ENCODE measurements at places on chromosomes 4 and X. TPM values are rescaled to one million over a fixed set of nuclear protein-coding genes. Genes with fewer than 3 reads are reported as not detected.

- DNase-seq: no peak
These were observed 23.4 kb downstream of the TBC1D9 start for GRCh38 chr4:140732780-140733179.

- no peak for DNase-seq
These were observed 70.0 kb downstream of the EVC2 start for GRCh38 chr4:5638316-5638715.

DNA sequence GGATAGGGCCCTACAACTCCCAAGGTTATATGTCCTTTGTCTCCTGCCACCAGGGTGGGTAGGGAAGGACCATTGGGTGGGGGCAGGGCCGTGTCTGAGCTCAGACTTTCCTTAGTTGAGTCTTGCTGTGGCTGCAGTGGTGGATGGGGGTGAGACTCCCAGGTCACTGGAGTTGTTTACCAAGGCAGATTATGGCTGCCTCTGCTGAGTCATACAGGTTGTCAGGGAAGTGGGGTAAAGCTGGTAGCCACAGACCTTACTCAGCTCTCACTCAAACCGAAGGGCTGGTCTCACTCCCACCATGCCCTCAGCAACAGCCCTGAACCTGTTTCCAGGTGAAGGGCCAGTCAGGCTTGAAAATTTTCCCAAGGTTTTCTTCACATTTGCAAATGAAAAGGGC, 58.8 kb upstream of the FAAH2 start:
- DNase-seq: no peak

GRCh38 chr4:137631605-137632004, 99.3 kb upstream of the PCDH18 start:
- no peak for DNase-seq

The KLB gene
- not detected for total RNA-seq

- no peak for DNase-seq
These were observed 677.1 kb downstream of the ADGRL3 start for GRCh38 chr4:61877266-61877665.

DNA sequence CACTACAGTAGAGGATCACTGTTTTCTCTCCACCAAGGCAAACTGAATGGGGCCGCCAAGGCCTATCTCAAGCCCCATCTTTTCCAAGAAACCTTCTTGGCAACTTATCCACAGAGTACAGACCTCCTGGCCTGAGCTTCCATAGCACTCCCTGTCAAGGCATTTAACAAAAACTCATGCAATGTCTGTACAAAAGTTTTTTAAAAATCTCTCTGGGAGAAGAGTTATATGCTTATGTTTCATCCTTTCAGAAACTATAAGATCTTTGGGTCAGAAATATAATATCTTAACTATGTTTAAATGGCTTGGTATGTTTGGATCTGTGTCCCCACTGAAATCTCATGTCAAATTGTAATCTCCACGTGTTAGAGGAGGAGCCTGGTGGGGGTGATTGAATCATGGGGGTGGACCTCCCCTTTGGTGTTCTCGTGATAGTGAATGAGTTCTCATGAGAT, 13.6 kb downstream of the ADAMTS3 start:
- DNase-seq: no peak

The CENPVL2 gene
- total RNA-seq: not detected

DNA sequence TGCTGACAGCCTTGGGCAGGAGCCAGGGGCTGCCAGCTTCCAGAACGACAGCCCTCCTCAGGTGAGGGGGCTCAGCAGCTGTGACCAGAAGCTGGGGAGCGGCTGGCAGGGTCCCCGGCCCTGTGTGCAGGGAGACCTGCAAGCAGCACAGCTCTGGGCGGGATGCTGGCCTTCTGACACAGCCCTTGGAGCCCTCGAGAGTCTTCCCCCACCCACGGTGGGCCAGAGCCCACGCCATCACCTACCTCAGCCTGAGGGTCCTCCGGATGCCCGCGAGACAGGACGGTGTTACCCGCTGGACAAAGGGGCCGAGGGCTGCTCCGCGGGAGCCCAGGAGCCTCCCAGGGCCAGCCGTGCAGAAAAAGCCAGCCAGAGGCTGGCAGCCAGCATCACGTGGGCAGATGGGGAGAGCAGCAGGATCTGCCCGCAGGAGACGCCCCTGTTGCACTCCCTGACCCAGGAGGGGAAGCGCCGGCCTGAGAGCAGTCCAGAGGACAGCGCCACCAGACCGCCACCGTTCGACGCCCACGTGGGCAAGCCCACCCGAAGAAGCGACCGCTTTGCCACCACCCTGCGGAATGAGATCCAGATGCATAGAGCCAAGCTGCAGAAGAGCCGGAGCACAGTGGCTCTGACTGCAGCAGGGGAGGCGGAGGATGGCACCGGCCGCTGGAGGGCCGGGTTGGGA, 71.8 kb upstream of the CLDN34 start:
- DNase-seq: no peak

The COL4A5 gene
- not detected for total RNA-seq

DNA sequence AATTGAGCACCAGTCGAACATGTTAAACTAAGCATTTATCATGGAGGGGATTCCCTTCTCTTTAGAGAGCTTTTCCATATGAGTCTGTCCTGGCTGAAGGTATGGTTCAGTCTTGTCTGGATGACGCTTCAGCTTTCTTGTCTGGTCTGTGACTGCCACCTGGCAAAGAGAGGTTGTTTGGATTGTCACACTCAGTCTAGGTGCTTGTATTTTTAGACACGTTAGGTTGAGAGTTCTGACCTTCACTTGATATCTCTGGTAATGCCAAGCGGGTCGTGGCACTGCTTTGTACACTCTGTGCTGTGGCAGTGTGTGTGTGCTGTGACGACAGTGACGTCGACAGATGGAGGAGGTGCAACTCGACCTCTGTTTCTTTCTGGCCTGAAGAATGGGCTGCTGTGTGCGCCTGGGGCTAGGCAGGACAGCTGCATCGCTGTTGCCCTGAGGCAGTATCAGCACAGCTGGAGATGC, 12.6 kb downstream of the NOCT start:
- DNase-seq: no peak

GRCh38 chr4:182878633-182879495, 38.3 kb downstream of the DCTD start:
- no peak for DNase-seq

DNA sequence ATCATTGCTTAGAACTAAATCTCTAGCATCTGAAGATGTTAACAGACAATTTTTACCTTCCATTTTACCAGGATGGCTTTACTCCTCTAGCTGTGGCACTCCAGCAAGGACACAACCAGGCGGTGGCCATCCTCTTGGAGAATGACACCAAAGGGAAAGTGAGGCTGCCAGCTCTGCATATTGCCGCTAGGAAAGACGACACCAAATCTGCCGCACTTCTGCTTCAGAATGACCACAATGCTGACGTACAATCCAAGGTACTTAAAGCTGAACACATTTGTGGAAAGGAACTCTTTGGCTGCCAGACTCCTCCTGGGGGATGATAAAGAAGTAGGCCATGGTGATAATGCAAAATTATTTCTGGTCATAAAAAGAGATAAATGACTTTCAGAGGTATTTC, 187.5 kb downstream of the ANK2 start:
- no peak for DNase-seq

The F8 gene
- total RNA-seq: 6.8 TPM

The NSUN7 gene
- 0.34 TPM for total RNA-seq

The PFKFB1 gene
- 0.65 TPM for total RNA-seq

GRCh38 chr4:184419976-184420375, 54.4 kb downstream of the IRF2 start:
- DNase-seq: no peak

The NKX3-2 gene
- not detected for total RNA-seq

- DNase-seq: no peak
These were observed 251.8 kb upstream of the GALNTL6 start for GRCh38 chr4:171561419-171561818.

The PACRGL gene
- total RNA-seq: 11.3 TPM

The SH3RF1 gene
- total RNA-seq: not detected

DNA sequence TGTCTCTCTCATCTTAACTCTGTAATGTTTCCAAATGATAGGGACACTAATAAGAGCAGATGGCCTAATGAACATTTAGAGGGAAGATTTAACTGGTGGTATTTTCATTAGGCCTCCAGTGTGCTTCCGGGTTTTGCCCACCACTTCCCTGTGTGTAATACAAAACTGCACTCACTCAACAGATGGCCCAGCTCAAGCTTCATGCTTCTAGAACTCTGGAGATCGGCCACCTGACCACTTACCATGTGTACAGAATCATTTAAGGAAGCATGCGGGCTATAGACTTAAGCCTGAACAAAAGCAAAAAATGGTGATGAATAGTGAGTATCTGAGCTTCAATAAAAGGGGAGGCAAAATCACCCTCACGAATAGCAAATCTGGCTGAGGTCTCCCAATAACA, 89.3 kb downstream of the SH2D1A start:
- DNase-seq: no peak

The ABLIM2 gene
- 2.5 TPM for total RNA-seq

DNA sequence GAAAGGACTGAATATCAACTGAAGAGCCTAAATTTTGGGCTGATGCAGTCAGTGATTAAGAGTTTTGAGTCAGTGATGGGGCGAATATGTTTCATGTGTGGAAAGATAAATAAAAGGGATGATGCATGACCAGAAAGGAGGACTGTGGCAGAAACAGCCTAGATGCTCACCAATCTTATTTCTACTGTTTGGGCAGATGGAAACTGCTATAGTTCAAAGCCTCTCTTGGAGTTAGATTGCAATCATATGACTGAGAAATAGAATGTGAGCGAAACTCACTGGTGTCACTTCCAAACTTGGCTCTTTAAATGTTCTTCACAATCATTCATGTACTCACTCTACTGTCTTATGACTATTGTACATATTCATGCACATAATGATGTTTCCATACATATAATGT, 35.4 kb upstream of the YTHDC1 start:
- DNase-seq: no peak

The ZNF718 gene
- 20.8 TPM for total RNA-seq

The HS6ST2 gene
- total RNA-seq: not detected

GRCh38 chr4:32172086-32172485, 1451.9 kb downstream of the PCDH7 start:
- DNase-seq: no peak

DNA sequence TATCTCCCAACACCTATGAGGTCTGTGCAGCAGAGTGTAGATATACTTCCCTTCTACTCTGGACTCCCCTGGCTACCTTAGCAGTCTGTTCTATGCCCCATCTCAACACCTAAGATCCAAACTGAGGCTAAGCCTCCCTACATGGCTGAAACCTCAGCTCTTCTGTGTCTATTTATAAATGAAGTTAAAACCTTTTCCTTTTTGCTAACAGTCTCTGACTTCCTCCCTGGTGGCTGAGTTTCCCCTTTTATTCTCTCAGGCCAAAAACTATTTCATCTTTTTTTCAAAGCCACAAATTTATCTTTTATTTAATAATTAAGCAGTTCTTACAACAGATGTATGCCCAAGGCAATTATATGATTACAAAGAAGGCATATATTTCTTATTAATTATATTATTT, 111.8 kb upstream of the STIM2 start:
- DNase-seq: no peak

DNA sequence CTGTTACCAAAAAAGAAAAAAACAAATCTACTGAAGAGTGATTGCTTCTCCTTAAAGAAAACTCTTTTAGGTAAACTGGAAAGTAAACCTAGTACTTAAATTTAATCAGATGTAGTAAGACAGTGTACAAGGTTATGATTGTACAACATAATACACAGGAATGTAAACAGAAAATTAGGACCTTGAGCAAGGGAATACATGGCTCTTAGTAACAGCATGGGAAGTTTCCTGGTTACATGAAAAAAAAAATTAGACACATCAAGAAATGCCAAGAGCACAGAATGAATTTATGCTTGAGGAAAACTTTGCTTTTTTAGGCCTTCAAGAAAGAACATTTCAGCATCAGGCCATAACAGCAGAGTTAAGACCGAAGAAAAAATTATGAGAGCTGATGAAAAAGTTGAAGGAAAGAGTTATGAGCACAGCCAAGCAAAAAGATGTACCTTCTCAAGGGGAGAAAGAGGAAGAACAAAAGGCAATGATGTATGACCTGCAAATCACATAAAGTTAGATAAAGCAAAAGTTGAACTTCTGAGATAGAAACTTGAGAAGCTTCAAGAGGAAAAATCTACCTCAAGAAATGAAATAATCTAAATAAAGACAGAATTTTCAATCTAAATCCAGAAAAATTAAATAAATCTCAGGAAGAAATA, 311.6 kb downstream of the GALNTL6 start:
- no peak for DNase-seq

The CXCL11 gene
- total RNA-seq: not detected

DNA sequence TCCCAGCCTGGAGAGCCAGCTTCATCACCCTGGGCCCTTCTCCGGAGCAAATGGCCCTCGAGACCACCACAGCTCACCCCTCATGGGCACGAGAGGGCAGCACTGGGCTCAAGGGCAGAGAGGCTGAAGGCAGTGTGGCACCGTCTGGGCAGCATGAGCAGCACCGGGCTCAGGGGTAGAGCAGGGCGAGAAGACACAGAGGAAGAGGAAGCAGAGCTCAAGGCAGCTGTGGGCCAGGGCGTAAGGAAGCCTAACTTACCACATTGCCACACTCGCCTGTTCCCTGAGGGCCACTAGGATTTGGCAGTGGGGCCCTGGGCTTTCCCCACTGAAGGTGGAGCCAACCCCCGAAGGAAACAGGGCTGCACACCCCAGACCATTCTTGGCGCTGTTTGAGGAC, 15.5 kb downstream of the ZNF185 start:
- DNase-seq: no peak

GRCh38 chr4:112515198-112516065, 548 bp downstream of the NEUROG2 start:
- DNase-seq: peak; percentile 70

GRCh38 chrX:118495061-118495921, at the start of gene DOCK11:
TSS of gene DOCK11 (plus strand) at chrX:118495815. CDS start at chrX:118495972, 157 bp downstream.
- DNase-seq: peak; percentile 75

DNA sequence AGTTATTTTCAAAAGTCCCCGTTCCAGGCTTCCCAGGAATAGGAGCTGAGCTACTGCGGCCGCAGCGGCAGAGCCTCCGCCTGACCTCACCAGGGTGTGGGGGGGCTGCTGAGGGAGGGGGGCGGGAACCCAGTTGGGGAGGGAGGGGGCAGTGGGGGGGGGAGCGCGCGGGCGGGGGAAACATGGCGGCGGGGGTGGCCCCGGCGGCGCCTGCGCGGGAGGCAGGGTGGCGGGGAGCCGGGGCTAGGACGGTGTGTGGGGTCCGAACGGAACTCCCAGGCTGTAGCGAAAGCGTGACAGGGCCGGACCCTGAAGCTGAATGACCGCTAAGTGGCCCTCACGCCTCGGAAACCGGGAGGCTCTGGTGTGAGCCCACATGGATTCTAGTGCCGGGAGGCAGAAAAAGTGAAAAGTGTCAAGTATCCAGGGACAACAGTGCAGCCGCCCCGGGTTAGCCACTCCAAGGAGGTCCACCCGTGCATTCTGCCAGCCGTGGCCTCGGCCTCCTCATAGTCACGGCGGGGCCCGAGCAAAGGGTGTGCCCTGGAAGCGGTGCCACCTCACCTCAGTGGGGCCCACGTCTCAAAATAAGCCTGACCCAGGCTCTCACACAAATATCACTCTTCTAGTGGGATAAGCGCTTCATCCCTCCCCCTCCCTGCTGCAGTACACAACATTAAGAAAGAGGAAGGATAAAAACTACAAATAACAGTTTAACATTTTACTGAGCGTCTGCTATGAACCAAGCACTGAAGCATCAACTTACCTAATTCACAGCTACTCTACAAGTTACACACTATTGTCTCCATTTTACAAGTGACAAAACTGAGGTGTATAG, at the start of gene KLHL13:
Gene KLHL13, minus strand, starts transcription at position 98 of the 838 bp plus-strand sequence. CDS start 88,337 bp downstream, outside the sequence.
- DNase-seq: peak; percentile 39
